ENCODE measurements at places on chromosomes 2 and 18.

- no peak for DNase-seq
These were observed 5.9 kb upstream of the RNF152 start for GRCh38 chr18:61898640-61899101.

GRCh38 chr2:226868331-226869162 is 32.7 kb downstream of the RHBDD1 start:
- no peak for DNase-seq

- DNase-seq = no peak
These were observed 92.3 kb upstream of the RANBP2 start for GRCh38 chr2:108626995-108627394.

GRCh38 chr2:31170071-31170698 is 31.9 kb upstream of the GALNT14 start:
- DNase-seq = peak; percentile 41

All from NCI-H1436 (cell line).